ENCODE measurements at places on chromosomes 3 and 15.

DNA sequence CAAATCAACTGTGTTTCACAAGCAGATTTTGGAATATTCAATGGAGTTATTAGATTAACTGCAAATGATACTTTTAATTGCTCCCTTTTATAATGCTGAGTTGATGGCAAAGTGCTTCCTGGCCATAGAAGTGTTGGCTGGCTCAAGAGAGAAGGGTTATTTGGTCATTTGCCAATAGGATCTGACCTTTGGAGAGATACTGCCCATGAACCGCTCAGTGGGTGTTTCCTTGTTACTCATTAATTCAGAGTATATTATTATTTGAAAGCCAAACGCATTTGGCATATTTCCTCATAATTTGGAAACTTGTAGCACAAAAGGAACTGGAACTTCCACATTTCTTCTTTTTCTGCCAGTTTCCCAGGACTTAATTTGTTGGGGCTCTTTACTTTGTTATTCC, 234.7 kb downstream of the CDIN1 start:
- DNase-seq, result no peak

GRCh38 chr3:183116025-183116614, 16.8 kb upstream of the MCCC1 start:
- DNase-seq, result no peak

DNA sequence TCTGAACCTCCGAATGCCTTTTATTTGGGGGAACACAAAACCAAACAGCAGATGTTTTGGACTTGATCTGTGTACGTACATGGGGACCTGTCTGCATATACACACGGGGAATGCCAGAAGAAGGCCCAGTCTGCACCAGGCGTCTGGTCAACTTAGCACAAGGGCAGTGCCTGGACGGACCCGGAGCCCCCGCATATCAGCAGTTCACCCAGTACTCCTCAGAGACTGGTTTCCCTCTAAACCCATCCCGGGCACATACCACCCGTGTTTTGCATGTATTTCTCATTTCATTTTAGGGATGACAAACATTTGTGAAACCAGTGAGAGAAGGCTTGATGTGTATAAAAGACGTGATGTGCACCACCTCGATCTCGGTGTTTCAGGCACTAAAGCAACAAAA, 49.7 kb downstream of the KLHL25 start:
- no peak for DNase-seq

DNA sequence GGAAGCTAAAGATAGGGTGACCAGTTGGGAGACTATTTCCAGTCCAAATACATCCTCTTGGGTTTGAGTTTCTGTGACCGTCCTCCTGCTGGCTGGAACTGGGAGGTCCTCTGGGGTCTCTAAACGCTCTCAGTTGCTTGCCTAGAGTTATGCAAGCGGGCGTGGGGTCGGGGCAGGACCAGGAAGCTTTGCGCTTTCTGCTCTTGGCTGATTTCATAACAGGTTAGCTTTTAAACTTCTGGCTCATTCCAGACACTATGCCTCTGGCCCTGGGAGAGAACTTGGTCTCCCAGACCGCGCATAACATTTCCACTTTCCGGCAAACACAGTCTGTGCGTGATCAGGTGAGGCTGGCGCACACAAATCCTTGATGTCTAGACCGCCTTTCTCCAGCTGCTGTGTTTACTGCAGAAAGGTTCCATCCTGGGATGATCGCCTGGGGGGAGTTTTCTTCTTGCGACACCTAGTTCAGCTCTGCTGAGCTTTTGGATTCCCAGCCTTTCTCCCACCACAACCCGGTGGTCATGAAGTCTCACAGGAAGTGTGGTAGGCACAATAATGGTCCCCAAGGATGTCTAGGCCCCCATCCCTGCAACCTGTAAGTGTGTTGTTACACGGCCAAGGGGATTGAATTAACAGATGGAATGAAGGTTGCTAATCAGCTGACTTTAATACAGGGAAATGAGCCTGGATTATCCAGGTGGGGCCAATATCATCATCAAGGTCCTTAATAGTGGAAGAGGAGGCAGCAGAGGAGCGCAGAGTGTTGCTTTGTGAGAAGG, 23.6 kb upstream of the CGNL1 start:
- DNase-seq, result no peak

DNA sequence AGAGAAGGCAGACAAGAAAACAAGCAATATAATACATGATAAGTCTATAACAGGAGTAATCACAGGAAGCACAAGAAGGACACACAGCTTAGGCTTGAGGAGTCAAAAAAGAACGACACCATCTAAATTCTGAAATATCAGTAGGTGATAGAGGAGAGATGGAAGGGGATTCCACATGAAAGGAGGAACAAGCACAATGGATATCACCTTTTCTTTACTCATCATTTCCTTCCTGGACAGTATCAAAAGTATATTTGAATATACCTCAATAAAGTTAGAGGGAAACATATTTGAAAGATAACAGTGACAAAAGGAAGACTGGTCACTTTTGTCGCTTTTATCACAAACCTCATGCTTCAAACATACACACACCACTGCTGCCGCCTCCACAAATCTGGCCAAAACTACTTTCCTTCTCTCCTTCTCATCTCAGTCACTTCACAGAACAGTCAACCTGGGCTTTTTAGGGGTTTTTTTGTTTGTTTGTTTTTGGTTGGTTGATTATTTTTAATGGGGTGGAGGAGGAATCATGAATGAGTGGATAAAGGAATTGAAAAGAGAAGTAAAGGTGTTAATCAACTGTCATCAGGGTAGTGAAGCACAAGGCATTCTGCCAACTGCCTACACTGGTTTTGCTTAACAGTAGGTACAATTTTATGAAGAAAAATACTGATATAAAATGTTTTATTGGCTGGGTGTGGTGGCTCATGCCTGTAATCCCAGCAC, 18.5 kb downstream of the DENND4A start:
- no peak for DNase-seq

DNA sequence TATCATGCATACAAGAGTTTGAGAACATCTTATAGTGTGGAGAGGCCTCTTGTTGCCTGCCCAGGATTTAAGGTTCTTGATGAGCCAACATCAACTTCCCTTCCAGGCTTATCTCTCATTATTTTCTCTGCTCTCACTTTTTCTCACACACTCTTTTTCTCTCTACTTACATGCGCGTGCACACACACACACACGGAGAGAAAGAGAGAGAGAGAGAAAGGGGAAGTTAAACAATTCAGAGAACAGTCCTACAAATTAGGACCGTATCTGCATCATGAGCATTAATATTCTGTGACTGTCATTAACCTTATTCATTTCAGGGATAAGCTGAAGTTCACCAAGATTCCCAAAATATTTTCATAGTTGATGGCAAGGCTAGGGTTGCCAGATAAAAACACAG, 269.0 kb downstream of the ZNF621 start:
- no peak for DNase-seq

GRCh38 chr3:46946856-46947545, 29.5 kb downstream of the CCDC12 start:
- DNase-seq, result no peak

- peak; percentile 54 for DNase-seq
Measured at GRCh38 chr3:50189274-50189673, 2.1 kb upstream of the GNAT1 start.

- no peak for DNase-seq
Measured at GRCh38 chr15:92711457-92711831, 55.9 kb upstream of the FAM174B start.

DNA sequence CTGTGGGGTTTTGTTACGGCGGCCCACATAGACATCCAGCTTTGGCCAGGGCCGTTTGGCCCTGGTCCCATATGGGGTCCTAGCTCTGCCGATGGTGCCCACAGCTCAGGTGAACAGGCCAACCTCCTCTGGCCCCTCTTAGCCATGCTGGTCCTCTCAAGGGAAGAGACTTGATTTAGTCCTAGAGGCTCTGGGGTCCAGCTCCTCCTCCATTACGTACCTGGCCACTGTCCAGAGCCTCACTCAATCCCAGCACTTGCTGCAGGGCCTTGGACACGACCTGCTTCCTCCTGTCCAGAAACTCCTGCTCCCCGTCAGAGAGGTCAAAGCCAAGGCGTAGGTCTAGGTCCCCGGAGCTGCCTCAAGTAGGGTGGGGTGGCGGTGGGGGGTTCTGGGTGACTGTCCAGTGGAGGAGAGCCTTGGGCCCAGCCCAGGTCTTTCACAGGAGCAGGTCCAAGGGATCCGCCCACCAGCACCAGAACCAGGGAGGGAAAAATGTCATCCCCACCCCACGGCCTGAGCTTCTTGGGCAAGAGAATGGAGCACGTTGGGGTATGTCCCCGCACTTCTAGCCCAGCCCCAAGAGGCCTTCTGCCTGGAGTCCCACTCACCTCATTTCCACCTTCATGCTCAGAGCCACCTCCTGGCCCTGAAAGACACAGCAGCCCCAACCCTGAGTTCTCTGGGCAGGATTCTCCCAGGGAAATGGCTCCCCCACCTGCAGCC, 6.8 kb downstream of the PLA2G4F start:
- DNase-seq, result no peak

DNA sequence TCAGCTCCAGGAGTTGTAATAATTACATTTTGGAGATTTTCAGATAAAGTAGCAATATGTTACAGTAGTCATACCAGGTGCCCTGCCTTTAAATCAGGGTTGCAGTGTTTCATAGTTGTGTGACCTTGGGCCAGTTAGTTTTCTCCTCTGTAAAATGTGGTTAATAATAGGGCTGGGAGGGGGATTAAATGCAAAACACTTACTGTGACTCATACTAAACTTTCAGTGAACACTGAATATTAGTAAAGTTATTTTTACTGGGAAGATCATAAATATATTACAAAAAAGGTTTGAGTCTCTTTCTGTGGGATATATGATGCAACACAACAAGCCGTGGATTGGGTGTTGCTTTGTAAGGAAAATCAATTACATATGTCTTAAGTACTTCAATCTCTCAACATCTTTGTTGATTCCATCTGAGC, 1.1 kb upstream of the EBLN2 start:
- no peak for DNase-seq

DNA sequence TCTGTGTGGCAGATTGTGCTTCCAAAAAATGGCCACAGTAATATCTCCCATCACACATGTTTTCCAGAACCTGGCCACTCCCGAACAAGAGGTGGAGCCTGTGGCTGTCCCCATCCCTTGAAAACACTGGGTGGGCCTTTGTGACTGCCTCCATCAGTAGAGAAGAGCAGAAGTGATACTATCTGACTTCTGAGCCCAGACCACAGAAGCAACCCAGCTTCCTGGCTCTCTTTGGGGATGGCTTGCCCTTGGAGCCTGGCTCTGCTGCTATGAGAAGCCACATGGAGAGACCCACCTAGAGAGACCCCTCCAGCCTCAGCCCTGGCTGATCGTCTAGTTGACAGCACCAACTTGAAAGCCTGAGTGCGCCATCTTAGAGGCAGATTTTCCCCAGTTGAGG, 39.8 kb upstream of the CMTM8 start:
- no peak for DNase-seq

DNA sequence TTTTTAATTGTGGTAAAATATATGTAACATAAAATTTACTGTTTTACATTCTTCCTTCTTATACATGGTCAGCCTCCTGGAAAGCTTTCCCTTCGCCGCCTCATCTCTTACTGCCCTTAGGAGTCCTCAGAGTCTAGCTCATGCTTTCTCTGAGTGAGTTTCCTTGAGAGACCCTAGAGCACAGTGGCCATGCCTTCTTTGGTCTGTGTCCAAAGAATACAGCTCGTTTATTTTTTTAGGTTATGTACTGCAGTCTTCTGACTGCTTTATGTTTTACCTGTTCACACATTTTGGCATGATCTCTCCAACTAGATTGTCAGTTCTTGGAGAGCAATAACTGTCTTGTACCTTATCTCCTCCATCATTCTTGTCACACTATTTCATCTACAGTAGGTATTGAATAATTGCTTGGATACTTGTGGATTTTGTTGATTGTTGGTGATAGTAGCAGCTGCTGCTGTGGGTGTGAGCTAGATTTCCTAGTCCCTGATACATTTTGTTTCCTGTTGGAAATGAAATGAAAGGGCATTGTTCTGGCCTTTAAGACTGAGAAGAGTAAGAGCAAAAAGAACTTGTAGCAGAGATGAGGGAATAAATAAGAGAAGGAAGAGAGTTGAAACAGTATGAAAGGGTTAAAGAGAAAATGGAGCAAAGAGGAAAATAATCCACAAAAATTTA, 10.9 kb downstream of the ARIH2 start:
- DNase-seq, result no peak

DNA sequence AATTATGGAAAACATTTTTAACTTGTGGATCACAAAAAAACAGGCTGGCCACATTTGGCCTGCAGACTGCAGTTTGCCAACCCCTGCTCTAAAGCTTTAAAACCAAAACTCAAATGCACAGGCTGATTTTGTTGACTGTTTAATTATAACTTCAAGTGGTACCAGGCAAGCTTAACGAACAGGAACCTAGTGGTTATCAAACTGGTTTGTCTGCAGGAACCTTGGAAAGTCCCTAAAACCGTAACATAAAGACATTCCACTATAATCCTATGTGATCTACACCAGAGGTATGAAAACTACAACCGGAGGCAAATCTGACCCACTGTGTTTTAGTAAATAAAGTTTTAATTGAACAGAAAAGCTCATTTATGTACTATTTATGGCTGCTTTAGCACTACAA, 52.4 kb downstream of the TBL1XR1 start:
- no peak for DNase-seq

- no peak for DNase-seq
Measured at GRCh38 chr3:54858093-54858785, 69.6 kb downstream of the LRTM1 start.

DNA sequence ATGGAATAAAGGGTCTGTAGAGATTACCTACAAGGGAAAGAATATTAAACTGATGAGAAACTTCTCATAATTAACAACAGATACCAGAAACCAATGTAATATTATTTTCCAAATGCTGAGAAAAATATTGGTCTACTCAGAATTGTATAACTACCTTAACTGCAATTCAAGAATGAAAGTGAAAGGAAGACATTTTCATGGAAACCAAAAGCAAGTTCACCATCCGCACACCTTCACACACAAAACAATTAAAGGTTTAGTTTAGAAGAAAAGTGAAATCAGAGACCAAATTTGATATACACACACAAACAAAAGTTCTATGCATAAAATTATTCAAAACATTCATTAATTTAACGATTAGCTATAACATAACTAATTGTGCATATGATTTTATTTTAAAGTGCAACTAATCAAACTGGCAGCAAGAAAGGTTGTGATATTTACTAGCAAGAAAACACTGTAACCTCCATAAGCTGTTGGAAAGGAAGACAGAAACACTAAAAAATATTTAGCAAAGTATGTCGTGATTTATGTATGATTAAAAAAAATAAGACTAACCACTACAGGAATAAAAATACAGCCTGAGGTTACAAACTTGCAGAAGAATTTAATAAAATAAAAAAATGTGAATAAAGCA, 395.5 kb downstream of the FGF12 start:
- DNase-seq, result no peak

GRCh38 chr3:119470866-119471265, 2.1 kb downstream of the POGLUT1 start:
- no peak for DNase-seq

DNA sequence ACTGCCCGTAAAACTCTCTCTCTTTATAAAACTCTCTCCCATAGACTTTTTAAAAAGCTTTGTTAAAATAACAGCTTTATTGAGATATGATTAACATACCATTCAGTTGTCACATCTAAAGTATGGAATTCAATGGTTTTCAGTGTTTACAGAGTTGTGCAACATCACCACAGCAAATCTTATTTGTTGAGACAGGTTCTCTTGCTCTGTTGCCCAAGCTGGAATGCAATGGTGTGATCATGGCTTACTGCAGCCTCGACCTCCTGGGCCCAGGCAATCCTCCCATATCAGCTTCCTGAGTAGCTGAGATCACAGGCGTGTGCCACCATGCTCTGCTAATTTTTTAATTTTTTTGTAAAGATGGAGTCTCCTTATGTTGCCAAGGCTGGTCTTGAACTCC, 35.9 kb upstream of the TRAK1 start:
- no peak for DNase-seq
